ENCODE measurements at places on chromosomes 7 and 10.

DNA sequence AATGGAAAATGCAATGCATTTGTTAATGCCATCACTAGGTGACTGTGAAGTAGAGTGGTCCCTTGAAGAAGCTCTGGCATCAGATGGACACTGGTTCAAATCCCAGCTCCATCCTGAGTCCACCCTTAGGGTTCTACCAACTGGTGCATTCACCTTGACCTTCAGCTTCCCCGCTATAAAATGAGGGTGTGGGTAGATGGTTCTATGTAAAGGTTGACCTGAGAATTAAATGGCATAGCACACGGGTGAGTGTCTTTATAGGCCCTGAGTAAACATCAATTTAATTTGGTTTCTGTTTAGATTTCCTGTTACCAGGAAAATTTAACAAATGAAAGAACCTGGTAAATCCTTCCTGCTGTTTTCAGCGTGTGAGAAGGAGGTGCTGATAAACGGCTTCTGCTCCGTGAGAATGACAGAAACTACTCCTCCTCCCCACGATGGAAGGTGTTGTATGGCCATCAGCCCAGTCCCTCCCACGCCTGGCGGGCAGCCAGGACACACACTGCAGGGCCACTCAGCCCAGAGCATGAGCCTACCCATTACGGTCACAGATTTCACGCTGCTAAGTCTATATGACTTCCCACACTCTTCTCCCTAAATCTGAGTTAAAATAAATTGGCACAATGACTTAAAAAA, 210.1 kb downstream of the TNS3 start:
- no peak for DNase-seq

GRCh38 chr7:150408393-150409299, 29.5 kb downstream of the ZNF775 start:
- no peak for DNase-seq

- DNase-seq: no peak
Measured at GRCh38 chr7:10789170-10789569, 184.5 kb upstream of the PHF14 start.

GRCh38 chr7:145884716-145885514, 231.7 kb upstream of the CNTNAP2 start:
- no peak for DNase-seq

DNA sequence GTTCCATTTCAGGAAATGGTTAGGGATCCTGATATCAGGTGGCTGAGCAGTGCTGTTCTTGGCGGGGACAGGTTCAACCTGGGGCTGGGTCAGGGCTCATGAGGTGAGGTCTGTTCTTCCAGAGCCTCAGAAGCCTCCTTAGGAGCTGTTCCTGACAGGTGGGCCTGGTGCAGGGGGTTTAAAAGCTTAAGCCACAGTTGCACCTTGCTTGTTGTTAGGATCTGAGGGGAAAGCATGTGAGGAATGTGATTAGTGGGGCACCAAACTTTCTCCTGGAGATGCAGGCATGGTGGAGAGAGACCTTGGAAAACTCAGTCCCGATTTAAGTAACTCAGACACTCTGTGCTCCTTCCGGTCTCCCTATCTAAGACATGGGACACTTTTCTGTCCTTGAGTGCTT, 18.7 kb upstream of the CRHR2 start:
- no peak for DNase-seq

- DNase-seq: no peak
Measured at GRCh38 chr7:29013082-29013695, 55.1 kb upstream of the TRIL start.
